Stimulated activated CD4-positive, alpha-beta T cell treated with anti-CD3 and anti-CD28 coated beads, Interleukin-4, amount 100 ng/mL, for 4 hours (primary cell): ENCODE measurements at places on chromosomes 6 and 20.

GRCh38 chr20:33669224-33669623 is 2.5 kb downstream of the ACTL10 start:
- no peak for DNase-seq

GRCh38 chr20:2282181-2282580 is 13.6 kb upstream of the TGM3 start:
- no peak for DNase-seq

DNA sequence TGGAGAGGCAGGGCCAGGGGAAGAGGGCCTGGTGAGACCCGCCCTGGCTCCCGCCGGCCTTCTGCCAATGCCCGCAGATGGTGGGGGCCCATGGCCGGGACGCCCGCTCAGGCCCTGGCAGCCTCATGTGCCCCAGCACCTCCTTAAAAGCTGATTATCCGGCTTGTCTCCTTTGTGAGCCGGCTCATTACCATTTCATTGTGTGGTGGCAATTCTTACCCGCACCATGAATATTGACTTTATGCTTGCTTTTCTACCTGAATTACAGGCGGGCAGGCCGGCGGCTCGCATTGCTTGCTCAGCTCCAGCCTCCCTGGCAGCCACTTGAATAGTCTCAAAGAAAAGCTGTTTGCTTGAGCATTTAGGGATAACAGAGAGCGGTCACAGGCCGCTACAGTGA is 120.0 kb upstream of the JAG1 start:
- DNase-seq, result no peak

GRCh38 chr6:7251646-7252260 is 61.2 kb downstream of the SSR1 start:
- no peak for DNase-seq

GRCh38 chr6:19905584-19905983 is 68.4 kb downstream of the ID4 start:
- no peak for DNase-seq

- DNase-seq, result no peak
Observed at GRCh38 chr6:91634791-91635190, 1047.9 kb upstream of the MAP3K7 start.

GRCh38 chr6:168157272-168158212 is 78.5 kb upstream of the FRMD1 start:
- DNase-seq, result no peak

DNA sequence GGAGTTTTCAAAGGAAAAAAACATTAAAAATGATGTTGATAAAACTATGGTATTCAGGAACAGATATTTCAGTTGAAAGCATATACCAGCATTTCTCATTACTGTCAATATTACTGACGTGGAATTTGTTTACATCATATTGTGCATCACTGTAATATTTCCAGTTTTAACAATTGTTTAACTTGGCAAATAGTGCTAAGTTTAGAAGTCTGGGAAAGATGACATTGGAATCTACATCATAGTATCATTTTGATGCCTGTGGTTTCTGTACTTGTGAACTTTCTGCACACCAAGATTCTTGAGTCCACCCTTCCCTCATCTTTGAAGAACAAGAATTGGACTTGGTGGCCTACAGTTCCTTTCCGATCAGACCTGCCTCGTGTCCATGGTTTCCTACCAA is 98.1 kb downstream of the RALGAPA2 start:
- DNase-seq, result no peak

GRCh38 chr20:25136056-25136455 is 54.1 kb upstream of the VSX1 start:
- no peak for DNase-seq

- no peak for DNase-seq
Observed at GRCh38 chr20:58023781-58024180, 204.7 kb downstream of the ANKRD60 start.

GRCh38 chr20:39568109-39568508 is 606.0 kb downstream of the DHX35 start:
- DNase-seq, result no peak

GRCh38 chr6:158816329-158816728 is 2.8 kb downstream of the EZR start:
- DNase-seq, result no peak

DNA sequence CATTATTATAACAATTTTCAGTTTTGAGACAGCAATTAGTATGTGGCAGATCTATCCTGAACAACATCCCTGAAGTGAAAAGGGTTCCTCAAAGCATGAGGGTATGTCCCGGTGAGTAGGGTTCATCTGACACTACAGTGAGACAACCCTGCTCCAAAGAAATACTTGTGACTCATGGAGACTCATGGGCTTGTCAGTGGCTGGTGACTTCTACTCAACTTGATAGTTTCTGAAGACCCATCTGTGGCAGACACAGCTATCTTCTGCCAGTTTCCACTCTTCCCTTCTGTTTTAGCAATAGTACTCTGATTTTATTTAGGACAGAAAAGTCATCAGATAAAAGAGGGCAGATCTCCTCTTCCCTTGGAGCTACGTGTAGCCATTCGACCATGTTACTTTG is 41.4 kb downstream of the MAP3K7 start:
- DNase-seq, result no peak

DNA sequence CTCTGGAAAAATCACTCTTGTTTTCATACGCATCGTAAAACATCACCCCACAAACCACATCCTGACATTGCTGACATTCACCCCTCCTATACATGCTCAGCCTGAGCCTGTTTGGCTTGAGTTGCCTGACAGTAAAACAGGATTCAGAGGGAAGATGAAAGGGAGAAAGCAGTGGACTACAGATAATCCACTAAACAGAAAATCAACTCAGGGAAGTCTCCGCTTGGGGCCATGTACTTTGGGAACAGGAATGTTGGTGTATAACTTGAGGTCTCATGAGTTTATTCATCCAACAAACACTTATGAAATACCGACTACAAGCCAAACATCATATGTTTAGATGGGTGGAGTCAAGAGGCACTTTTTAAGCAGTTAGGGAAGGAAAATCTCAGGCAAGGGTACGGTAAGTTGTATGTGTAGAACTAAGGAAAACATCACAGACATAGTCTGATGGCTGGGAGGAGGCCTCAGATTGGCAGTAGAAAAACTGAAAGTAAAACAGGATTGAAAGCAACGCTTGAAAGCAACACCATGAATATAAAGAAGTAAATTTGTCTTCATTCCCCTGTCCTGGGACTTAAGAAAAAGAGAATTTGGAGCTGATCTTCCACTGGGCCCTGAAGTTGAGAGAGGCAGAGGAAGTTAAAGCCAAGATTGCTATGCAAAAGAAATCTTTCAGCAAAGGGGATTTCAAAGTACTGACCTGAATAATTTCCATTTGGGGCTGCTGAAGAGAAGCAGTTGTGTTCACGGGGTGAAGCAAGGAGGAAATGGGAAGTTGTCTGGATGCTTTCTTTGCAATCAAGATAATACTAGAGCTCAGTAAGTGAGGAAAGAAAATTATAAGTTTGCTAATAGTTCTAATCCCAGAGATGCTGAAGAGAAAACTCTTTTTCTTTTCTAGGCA is 28.8 kb downstream of the PDE7B start:
- no peak for DNase-seq

GRCh38 chr20:47440857-47441773 is 60.6 kb upstream of the NCOA3 start:
- DNase-seq, result no peak

DNA sequence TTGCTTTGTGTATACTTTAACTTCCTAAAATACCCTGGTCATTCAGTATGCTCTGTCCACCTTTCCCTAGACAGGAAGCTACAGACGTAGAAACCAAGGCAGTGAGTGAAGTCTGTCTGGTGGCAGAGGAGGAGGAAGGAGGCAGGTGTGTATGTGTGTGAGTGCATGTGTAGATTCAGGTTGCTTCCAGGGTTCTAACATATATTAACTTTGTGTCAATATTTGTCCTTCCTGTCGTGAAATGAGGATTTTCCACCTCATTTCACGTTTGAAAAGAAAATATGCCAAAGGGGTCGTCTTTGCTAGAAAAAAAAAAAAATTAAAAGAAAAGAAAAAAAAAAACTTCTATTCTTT is 411.5 kb downstream of the PKHD1 start:
- DNase-seq, result no peak

DNA sequence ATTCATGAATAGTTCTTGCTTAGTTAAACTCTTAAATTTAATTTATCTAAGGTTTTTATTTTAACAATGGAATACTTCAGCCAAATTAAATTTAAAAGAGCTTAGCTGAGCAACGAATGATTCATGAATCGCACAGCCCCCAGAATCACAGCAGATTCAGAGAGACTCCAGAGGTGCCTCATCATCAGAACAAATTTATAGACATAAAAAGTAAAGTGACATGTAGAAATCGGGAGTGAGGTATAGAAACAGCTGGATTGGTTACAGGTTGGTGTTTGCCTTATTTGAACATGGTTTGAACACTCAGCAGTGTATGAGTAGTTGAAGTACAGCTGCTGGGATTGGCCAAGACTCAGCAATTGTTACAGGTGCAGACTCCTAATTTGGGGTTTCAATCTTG is 132.7 kb upstream of the MAP3K4 start:
- no peak for DNase-seq

- no peak for DNase-seq
Observed at GRCh38 chr6:149929422-149929821, 6.5 kb upstream of the RAET1G start.

DNA sequence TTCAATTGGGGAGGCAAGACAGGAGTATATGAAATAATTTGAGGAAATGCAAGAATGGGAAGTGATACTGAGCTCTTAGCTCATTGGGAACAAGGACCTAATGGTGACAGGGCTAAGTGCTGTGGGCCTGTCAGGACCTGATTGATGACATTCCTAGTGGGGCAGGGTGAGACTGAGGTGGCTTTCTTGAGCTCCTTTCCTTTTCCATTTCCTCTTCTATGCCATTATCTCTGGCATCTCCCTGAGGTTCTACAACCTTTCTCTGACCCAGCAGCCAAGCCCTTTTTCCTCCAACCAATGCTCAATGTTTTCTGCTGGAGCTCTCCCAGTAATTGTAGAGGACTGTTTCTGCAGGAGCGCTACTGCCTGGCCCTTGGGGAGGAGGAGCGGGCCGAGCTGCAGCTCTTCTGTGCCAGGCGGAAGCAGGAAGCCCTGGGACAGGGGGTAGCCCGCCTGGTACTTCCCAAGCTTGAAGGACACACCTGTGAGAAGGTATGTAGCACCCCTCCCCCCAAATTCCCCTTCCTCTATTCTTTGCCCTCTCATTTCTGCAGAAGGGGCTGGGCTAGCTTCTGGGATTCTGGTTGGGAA is 2.8 kb upstream of the TOMM6 start:
- DNase-seq, result no peak

DNA sequence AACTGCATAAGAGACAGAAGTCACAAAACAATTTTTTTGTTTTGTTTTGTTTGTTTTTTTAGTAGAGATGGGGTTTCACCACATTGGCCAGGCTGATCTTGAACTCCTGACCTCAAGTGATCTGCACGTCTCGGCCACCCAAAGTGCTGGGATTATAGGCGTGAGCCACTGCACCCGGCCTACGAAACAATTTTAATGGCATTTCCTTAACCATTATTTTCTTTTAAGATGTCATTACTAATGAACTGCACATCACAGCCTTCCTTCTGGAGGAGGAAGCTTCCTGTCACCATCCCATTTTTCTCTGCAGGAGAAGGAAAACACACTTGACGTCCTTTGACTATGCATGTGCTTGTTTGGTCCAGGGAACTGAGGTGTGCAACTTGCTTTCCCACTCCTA is 125.3 kb upstream of the AKIRIN2 start:
- DNase-seq, result no peak

DNA sequence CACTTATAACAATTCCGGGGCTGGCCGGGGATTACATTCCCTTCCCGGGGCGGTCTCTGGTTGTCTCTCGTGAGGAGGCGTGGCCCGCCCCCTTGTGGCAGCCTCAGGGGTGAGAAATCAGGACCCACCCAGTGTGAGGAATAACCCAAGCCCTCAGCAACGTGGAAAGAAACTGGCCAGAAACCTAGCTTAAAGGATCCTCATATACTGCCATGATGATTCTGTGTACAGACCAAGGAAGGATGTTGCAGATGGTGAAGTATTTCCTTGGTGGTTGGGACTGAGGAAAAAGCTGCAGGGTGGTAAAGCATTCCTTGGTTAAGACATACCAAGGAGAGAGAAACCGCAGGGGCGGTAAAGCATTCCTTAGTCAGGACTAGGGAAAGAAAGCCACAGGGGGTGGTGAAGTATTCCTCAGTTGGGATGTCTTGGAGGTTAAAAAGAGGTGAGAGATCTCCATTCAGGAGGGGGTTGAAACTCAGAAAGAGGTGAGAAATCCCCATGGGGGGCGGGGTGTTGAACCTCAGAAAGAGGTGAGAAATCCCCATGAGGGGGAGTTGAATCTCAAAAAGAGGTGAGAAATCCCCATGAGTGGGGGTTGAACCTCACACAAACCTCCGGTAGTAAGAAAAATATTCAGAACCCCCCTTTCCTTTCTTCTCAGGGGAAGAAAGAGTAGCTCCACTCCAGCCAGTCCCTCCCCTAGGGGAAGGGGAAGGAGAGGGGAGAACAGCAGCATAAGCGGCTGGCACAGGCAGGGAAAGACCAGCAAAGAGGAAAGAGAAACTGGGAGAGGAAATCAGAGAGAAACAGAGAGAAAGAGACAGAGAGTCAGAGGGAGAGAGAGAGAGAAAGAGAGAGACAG is 238.1 kb downstream of the RNGTT start:
- peak; percentile 15 for DNase-seq

DNA sequence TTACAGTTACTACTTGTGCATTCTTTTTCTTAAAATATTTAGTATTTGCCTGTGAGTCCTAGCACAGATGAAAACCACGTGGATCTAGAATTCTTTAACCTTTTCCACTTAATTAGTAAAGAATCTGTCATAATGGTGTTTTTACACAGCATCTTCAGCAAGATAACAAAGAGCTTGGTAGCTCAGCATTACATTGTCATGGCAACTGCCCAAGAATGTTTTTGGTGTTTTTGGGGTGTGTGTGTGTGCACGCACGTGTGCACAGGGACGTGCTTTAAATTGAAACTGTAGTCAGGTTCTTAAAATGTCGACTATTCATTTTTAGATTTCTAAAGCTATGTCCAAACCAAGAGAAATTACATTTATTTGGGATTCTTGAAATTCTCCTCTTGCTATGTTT is 108.0 kb downstream of the FIG4 start:
- DNase-seq, result no peak

GRCh38 chr20:24537210-24537609 is 67.8 kb downstream of the SYNDIG1 start:
- no peak for DNase-seq

GRCh38 chr20:59992526-59993084 is 34.4 kb downstream of the CDH26 start:
- DNase-seq, result no peak

GRCh38 chr20:37384683-37385174 is 38.8 kb downstream of the SRC start:
- peak; percentile 79 for DNase-seq

- DNase-seq, result no peak
Observed at GRCh38 chr20:14960831-14961230, 623.4 kb upstream of the FLRT3 start.

DNA sequence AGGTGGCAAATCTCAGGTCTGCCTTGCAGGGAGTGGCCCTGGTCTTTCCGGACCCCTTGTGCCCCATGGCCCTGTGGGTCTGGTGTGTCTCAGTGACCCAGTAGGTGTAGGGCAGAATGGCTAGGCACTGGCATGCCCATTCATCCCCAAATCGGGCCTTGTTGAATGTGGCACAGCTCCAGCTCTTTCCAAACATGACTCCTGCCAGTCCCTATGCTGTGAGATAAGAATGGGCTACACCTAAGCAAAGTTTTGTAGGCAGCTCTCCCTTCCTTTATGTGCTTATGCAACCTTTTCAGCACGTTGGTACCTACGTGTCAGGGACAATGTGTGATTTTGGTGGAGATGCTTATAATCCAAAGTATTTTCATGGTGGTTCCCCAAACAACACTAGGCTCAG is 33.9 kb downstream of the FOXO3 start:
- no peak for DNase-seq

- no peak for DNase-seq
Observed at GRCh38 chr20:796921-797320, 28.6 kb upstream of the SLC52A3 start.
